ENCODE measurements at places on chromosomes 3 and 15.
A peak's percentile ranks its signal among the peaks of the same experiment; 100 is the strongest.

DNA sequence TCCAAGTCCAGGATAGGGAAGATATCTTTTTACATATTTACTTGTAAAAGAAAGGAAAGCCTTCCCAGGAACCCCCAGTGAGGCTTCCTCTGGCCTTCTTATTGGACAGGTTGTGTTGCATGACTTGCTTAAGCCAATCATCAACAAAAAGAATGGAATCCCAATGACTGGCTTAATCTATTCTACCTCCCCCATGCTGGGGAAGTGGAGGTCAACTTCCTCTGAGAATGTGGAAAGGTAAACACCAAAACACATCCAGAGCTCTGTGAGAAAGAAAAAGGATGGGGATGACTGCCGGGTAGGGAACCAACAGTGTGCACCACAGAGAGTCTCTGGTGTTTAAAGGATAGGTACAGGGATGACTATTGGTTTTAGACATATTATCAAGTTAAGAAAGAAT, 25.1 kb downstream of the TNIK start:
- DNase-seq, result no peak

DNA sequence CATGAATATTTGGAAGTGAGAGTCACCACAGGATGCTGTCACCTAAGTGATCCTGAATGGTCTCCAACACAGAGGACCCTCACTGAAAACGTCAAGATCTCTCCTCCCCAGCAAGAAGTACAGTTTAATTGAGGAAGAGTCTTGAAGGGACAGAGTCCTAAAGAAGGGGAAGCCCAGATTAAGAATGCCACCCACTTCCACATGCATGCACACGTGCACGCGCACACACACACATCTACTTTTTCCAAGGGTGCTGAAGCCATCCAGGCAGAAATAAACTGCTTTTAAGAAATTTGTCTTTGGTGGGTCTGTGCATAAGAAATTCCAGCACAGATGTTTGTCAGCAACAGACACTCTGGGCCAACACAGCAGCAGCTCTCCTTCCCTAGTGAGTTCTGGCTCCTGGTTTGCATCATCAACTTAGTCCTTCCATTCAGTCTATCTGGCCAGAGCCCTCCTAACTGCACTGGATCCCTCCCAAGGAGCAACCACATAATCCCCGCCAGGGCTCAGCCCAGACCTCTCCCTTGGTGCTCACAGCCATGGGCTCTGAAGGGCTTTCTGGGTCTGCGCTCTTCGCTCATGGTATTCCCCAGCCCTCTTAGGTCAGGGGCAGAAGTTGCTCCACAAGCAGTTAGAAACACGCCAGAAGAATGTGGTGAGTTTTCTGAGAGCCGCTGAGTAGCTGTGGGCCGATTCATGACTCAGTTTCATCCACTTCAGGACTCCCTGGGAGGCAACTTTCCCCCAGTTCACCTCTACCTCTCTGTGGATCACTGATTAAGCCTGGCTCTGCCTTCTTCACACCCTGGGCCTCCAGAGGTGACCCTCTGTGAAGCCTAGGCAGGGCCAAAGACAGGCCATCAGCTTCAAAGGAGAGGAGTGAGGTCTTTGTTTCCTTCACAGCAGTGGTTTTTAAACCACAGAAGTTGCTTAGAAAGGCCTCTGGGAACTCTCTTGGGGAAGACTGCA, 132.6 kb upstream of the LIPC start:
- no peak for DNase-seq

- no peak for DNase-seq
Observed at GRCh38 chr3:130851277-130851676, 42.6 kb upstream of the ATP2C1 start.

DNA sequence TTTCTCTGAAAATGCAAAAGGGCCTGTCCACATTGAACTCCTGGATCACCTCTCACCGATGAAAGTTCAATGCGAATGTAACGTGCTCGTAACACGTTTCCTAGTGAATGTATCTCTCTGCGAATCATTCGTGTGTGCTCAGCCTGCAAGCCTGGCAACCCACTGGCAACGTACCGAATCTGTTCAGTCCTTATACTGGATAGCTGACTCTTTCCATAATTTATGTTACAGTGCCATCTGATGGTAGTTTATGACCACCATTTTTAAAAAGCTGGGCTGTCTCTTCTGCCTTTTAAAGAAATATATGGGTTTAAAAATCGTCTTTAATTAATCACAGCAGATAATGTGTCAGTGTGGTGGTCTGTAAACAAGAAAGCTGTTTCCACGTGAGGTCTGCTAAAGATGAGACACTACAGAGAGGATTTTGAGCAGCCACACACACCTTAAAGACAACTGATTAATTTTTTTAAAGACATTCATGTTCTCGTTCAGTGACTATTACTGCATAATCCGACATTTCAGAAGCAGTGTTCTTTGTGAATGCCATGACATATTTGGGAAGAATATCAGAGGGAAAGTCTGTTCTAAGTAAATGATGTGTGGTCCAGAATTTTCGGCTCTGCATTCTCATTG, 69.4 kb upstream of the FOXP1 start:
- DNase-seq, result peak; percentile 11

GRCh38 chr15:95559875-95560394, 770.6 kb upstream of the NR2F2 start:
- DNase-seq, result no peak

DNA sequence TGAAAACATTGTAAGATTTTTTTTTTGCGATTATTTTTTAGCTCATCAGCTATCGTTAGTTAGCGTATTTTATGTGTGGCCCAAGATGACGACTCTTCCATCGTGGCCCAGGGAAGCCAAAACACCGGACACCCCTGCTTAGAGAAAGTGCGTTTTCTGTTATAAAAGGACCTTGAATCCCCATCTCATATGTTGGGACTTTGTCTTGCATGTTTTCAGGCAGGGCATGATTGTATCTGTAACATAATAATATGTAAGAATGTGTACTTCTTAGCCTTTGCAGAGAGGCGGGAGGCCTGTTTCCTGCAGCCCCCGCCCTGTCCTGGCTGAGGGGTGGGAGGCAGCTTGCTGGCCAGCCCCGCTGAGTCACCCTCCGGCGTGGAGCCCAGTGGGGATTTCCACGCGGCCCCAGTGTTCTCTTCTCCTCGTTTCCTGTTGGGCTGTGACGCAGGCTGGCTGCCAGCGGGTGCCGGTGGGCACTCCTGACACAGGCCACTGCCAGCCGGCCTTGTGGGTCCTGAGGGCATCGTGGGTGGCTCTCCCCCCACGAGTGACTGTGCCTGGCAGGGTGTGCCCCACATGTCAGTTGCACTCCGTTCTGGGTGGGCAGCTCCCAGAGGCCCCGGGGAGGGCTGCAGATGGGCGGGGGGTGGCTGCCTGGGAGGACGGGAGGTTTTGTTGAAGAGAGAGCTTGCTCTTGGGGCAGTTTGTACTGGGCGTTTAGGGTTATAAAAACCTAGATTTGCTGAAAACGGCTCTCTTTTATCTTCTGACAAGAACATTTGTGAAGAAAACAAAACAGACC, 55.6 kb downstream of the SMAD3 start:
- DNase-seq, result peak; percentile 93

DNA sequence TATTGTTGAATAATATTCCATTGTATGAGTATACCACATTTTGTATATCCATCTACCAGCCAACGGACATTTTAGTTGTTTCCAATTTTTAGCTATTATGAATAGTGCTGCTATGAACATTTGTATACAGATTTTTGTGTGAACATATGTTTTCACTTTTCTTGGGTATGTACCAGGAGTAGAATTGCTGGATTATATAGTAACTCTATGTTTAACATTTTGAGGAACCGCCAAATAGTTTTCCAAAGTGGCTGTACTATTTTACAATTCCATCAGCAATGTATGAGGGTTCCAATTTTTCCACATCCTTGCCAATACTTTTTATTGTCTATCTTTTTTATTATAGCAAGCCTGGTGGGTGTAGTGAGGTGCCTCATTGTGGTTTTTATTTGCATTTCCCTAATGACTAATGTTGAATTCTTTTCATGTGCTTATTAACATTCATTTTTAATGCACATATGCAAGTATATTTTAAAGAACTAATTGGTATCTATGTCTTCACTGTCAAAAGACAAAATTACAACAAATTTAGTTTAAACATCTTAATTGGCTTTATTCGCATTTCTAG, 77.5 kb upstream of the PIAS1 start:
- no peak for DNase-seq

- no peak for DNase-seq
Observed at GRCh38 chr15:50953302-50953701, 44.8 kb downstream of the AP4E1 start.

DNA sequence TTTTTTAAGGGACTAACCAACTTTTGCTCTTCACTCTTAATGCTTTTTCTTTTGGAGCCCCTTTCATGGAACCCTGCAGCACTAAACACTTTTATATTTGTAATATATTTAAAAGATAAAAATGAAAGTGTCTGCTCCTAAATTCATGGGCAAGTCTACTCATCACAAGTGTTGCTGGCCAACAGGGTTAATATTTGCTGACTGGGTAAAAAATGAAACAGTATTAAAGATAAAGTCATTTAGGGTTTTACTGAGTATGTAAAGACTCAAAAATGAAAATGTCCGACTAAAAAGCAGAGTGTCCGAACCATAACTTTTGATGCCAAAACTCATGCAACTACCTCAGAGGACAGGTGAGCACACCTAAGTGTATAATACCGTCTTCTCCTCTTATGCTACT, 54.0 kb downstream of the MOBP start:
- no peak for DNase-seq

GRCh38 chr15:85600001-85600400, 194.7 kb downstream of the KLHL25 start:
- no peak for DNase-seq

GRCh38 chr15:34610354-34610753, 26.9 kb upstream of the GOLGA8B start:
- DNase-seq, result peak; percentile 9

- DNase-seq, result no peak
Observed at GRCh38 chr3:102113421-102114041, 264.2 kb downstream of the NFKBIZ start.

GRCh38 chr3:139292192-139292591, 51.6 kb upstream of the MRPS22 start:
- no peak for DNase-seq

DNA sequence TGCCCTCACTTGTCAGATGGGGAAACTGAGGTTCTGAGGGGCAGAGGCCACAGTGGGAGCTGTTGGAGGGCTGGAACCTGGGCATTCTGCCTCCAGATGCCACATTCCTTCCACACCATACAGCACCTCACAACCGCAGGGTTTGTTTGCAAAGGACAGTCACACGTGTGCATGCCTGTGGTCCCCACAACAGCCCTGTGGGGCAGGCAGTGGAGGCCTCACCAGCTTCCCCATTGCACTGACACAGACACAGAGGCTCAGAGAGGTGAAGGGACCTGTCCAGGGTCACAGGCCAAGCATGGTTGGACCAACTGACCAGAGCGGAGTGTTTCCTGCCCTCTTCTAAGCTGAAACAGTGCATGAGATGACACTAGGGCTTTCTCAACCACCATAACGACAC, 75.2 kb upstream of the SEC13 start:
- no peak for DNase-seq

GRCh38 chr15:67134067-67134838, 68.9 kb downstream of the SMAD3 start:
- DNase-seq, result peak; percentile 85

All from CD4-positive, alpha-beta T cell treated with Interleukin-12 subunit alpha and Interleukin-12 subunit beta, for 1 hour (primary cell).